ENCODE measurements at places on chromosomes 2 and 18. TPM values are rescaled to one million over a fixed set of nuclear protein-coding genes. Genes with fewer than 3 reads are reported as not detected.
A peak's percentile ranks its signal among the peaks of the same experiment; 100 is the strongest.

DNA sequence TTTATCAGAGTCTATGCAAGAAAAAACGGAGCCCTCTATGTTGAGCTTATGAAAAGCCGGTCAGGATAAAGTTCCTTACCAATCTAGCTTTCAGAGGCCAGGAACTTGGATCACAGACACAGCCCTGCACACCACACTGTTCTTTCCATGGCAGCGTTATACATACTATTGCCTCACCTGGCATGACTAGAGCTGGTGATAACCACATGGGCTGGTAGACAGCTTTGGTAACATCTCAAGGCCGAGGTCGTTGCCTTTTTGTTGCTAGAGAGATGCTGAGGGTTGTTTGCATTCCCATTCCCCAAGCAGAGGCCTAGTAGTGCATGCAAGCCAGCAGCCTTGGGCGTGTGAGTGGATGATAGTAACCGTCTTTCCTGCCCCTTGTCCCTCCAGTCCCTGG is 78.0 kb downstream of the ITGB1BP1 start:
- H3K4me1 ChIP-seq: peaks cover 4% of the 10 kb centered on the region
- H3K27me3 ChIP-seq: no peaks in the 10 kb centered on the region
- no peak for DNase-seq
- H3K36me3 ChIP-seq: no peaks in the 10 kb centered on the region
- no peak overlapping the region for H3K4me3 ChIP-seq
- no peak overlapping the region for H3K27ac ChIP-seq

STARD7 gene
- 72.0 TPM for total RNA-seq

DNA sequence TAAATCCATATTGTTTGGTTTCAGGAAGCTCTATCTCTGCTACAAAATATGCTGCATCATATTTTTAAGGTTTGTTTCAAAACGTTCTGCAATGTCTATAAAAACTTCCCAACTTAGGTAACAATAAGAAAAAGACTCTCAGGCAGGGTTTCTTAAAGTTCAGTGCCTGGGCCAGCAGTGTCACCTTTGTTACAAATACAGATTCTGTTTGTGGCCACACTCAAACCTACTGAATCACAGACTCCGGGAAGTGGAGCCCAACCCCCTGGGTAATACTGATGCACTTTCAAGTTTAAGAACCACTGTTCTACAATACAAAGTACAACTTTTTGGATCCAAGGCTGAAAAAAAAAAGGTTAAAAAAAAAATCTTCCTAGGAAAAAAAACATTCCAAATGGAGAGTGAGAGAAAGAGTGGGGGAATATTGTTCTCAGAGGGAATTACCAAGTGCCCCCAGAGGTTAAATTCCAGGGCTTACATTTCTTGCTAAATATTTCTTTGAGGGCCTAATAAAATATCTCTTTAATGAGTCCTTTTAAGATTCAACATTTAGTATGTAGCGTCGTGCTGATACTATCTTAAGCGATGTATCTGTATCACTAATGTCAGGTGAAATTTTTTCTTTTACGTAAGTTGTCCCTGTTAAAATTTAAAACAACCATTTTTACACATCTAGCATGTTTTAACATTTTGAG is 476.7 kb downstream of the TXNL1 start:
- no peak overlapping the region for H3K27ac ChIP-seq
- H3K4me1 ChIP-seq: no peaks in the 10 kb centered on the region
- no peak for DNase-seq
- H3K36me3 ChIP-seq: no peaks in the 10 kb centered on the region
- H3K4me3 ChIP-seq: no peak overlapping the region
- H3K27me3 ChIP-seq: no peaks in the 10 kb centered on the region

NBAS gene
- 27.2 TPM for total RNA-seq

ZNF638 gene
- total RNA-seq: 151 TPM

GRCh38 chr2:102967451-102967850 is 205.6 kb downstream of the TMEM182 start:
- no peaks in the 10 kb centered on the region for H3K27me3 ChIP-seq
- no peak for DNase-seq

DNA sequence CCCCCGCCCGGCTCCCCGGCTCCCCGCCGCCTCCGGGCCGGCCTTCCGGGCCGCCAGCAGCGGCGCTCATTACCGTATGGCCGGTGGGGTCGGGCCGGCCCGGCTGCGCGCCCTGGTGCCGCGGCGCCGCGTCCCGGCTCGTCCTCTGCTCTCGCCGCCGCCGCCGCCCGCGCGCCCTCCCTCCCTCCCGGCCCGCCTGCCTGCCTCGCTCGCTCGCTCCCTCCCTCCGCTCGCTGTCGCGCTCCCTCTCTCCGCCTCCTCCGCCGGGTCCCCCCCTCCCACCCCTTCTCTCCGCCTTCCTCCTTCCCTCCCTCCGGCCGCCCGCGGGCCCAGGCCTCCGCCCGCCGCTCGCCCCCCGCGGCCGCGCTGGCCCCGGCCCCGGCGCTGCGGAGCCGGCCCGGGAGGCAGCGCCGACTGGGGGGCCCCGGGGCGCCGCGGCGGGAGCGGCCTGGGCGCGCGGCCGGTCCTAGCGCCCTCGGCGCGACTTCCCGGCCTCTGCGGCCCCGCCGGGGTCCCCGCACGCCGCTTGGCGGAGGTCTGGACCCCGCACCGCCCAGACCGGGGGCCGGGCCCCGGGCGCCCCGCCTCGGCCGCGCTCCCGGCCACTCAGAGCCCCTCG is at the start of gene DNMT3A:
Gene DNMT3A (minus strand): TSS at position 173 of the 619 bp plus-strand sequence. CDS start 27,941 bp downstream, outside the sequence.
- no peaks in the 10 kb centered on the region for H3K36me3 ChIP-seq
- DNase-seq: peak; percentile 62
- peak within 1 kb of the TSS; percentile 41 for H3K27ac ChIP-seq
- no peaks in the 10 kb centered on the region for H3K27me3 ChIP-seq
- peak within 1 kb of the TSS; percentile 63 for H3K4me3 ChIP-seq
- H3K4me1 ChIP-seq: peaks cover 20% of the 10 kb centered on the region

ACMSD gene
- 11.9 TPM for total RNA-seq

DNA sequence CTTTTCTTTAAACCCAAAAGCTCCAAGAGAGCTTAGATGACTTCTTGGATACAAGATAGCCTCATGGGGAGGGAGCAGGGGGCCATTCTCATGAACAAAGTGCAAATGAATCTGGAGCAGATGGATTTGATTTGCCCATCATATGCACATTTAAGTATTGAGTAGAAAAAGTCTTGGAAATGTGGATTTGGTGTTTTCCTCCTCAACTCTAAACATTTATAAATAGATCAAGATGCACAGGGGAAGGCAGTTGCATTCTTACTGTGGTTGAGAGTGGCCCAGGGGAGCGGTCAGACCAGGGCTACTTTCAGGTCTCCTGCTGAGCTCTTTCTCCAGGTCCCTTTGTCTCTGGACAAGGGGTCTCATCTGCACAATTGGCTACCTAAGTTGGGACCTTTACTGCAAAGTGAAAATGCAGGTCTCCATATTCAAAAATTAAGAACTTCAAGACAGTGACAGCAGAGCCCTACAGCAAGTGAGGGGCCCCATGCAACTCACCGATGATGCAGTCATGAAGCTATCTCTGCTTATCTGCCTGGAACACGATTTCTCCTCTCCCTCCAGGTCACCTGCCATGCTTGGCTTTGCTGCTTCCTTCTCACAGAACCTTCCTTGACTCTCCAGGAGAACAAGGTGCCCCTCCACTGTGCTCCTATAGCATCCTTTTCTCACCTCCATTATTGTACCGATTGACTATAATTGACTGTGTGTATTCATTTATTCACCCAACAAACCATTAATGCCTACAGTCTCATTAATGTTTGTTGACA is 145.4 kb downstream of the LPIN1 start:
- H3K4me3 ChIP-seq: no peak overlapping the region
- no peaks in the 10 kb centered on the region for H3K4me1 ChIP-seq
- peak; percentile 20 for DNase-seq
- H3K27ac ChIP-seq: no peak overlapping the region
- H3K36me3 ChIP-seq: no peaks in the 10 kb centered on the region

DNA sequence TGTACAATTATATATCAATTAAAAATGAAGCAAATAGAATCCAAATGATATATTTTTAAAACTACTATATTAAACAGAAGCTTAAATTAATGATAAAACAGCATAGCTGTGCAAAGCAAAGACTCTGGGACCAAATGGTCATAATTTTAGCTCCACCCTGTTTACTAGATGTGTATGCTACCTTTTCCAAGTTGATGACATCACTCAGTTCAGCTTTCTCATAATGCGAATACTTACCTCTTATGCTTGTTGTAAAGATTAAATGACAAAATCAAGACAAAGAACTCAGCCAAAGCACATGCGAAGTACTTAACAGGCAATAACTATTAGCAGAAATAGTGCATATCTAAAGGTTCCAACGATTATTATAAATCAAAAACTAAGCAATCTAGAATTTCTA is 51.6 kb downstream of the LNPK start:
- H3K36me3 ChIP-seq: no peaks in the 10 kb centered on the region
- H3K27me3 ChIP-seq: no peaks in the 10 kb centered on the region
- H3K4me3 ChIP-seq: no peak overlapping the region

- DNase-seq: no peak
- no peaks in the 10 kb centered on the region for H3K27me3 ChIP-seq
- no peak overlapping the region for H3K4me3 ChIP-seq
- no peaks in the 10 kb centered on the region for H3K4me1 ChIP-seq
- no peak overlapping the region for H3K27ac ChIP-seq
- H3K36me3 ChIP-seq: no peaks in the 10 kb centered on the region
Observed at GRCh38 chr2:54382601-54383000, 73.5 kb upstream of the SPTBN1 start.

DNA sequence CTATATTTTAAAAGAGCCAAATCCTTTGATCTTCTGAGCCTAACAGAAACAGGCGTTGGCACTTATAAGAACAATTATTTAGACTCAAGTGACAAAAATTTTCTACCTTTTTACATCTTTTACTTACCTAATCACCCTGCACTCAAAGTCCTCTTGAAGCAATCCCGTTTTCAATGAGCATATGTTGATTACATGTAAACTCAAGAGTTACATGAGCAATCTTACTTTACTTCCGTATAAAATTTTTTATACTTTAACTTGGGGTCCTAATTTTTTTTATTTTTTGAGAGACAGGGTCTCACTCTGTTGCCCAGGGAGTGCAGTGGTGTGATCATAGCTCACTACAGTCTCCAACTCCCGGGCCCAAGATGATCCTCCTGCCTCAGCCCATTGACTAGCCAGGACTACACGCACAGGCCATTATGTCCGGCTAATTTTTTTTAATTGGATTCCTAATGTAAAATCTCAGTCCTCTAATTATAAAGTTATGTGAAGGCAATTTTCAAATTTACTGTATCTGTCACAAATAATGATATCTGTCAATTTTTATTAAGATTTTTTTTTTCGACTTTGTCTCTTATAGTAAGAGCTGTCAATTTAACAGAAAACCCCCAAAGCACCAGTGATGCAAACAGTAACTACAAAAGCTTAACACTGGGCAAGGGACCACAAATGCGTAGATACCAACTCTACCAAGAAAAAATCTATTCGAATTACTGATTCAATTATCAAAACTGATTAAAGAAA is 19.1 kb upstream of the STPG4 start:
- H3K36me3 ChIP-seq: peaks cover 2% of the 10 kb centered on the region
- DNase-seq: no peak
- H3K4me3 ChIP-seq: peak overlapping the region; percentile 79

MALL gene
- 4.2 TPM for total RNA-seq

GRCh38 chr2:20667531-20668401 is 822 bp downstream of the GDF7 start:
- peaks cover 3% of the 10 kb centered on the region for H3K36me3 ChIP-seq
- H3K4me3 ChIP-seq: peak overlapping the region; percentile 67
- no peak for DNase-seq

DNA sequence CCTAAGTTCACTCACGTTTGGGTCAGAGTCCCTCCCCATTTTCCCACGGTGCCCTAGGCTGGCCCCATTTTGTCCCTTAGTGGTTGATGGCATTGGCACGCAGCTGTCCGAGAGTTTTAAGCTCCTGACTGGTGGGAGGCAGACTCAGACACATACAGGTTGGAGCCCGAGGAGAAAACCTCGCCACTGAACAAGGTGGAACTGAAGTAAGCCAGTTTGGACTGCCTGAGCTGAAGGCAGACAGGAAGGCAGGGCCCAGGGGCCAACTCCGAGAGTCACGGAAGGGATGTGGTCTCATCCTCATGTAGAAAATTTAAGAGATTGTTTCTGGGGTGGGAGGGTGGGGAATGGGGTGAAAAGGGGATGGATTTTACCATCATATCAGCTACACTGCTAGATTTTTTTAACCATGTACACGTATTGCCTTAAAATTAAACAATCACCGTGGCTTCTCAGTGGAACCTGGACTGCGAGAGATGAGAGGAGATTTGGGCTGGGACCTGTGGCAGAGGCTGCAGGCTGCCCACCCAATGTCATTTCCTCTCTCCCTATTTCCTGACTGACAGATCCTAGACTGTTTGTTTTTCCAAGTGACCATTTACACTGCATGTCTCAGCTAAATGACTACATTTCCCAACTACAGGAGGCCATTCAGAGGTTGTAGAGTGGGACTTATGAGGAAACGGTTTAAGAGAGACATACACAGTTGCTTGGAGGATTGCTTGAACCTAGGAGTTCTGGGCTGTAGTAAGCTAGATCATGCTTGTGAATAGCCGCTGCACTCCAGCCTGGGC is 19.4 kb upstream of the NMUR1 start:
- DNase-seq: no peak
- no peaks in the 10 kb centered on the region for H3K27me3 ChIP-seq

NABP1 gene
- 26.8 TPM for total RNA-seq

ONECUT2 gene
- total RNA-seq: 5.7 TPM

- no peaks in the 10 kb centered on the region for H3K4me1 ChIP-seq
- H3K27me3 ChIP-seq: no peaks in the 10 kb centered on the region
- no peak overlapping the region for H3K4me3 ChIP-seq
- no peak overlapping the region for H3K27ac ChIP-seq
- H3K36me3 ChIP-seq: no peaks in the 10 kb centered on the region
- no peak for DNase-seq
Observed at GRCh38 chr18:52228166-52228565, 111.8 kb upstream of the DCC start.

DAW1 gene
- not detected for total RNA-seq

CD226 gene
- 4.4 TPM for total RNA-seq
